ENCODE measurements at places on chromosomes 12 and 14.

DNA sequence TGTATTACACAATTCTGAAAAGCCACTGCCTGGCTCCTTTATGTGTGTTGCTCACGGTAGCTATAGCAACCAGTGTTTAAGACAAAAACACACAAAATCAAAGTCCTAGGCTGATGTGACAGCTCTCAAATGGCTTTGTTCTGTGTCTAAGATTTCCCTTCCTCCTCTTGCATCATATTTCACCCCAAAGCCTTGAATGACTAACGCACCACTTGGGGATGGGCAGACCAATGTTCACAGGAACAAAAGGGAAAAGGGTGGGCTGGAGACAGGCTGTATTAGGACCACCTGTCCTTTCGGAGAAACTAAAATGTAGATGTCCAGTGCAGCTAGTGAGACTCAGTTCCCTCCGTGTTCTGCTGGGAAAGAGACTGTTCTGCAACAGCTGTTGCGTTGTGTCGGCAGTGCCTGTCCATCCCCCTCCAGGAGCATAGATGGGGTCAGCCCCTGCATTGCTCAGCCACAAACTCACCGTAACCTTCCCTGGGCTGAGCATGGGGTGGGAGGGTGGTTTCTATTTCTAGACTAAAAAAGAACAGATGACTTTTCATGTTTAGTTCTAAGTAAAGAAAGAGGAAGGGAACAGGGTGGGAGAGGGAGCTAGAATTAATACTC lies 26.8 kb upstream of the DAAM1 start:
- no peak for DNase-seq

DNA sequence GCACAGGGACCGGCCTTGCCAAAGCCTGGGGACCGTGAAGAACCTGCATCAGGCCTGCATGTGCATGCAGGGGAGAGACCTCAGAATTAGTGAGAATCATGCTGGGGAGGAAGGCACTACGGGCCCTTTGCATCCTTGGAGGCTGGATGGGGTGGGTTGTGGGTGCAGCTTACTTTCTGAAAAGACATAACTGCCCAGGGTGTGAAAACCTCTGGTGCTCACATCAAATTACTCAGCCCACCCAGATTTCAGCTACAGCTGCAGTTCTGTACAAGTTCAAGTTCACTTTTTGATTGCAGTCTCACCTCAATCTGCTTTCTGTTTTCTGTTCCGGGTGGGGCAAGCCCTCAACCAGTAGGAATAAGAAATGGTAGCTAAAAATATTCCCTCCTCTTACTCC lies 130.6 kb downstream of the SLC15A4 start:
- DNase-seq = no peak

DNA sequence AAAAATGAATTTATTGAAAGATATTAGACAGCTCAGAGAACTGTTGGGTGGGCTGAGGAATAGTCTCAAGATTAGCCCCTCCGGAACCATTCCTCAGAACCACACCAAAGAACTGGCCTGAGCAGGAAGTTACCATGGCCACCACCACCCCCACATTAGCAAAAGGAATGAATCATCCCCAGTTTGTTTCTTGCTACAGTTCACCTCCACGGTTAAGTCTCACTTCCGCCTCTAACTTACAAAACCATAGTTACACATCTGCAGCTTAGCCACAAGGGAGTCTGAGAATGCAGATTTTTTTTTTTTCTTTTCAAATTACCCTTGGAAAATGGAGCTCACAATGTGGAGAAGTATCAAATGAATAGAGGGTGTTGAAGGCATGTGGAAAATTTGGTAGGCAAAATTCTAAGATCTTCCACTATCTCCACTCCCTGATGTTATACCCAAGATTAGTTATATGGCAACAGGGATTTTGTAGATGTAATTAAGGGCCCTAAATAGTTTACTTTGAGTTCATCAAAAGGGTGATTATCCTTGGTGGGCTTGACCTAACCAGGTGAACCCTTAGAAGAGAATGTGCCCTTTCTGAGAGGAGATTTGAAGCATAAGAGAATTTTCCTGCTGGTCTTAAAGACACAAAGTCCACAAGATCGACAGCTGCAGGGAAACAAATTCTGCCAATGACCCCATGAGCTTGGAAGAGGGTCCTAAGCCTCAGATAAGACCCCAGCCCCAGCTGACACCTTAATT lies 129.8 kb upstream of the KRR1 start:
- DNase-seq = no peak

DNA sequence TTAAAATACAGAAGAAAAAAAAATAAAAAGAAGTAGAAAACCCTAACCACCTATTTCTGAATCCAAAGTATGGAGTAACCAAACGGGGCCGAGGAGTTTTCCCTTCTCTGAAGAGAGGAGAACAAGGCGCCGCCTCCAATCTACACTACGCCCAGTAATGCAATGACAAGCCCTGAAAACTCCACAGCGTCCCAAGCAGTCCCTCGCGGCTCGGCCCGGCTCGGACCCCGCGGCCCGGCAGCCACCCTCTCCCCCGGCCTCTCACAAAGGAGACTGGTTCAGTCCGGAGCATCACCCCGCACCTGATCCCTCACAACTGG lies 371 bp downstream of the CHD8 start:
- DNase-seq = no peak

GRCh38 chr14:92323011-92323915 lies at the start of gene SLC24A4:
Gene SLC24A4, plus strand, starts transcription at chr14:92323165. Its CDS starts 666 bp downstream, at chr14:92323831.
- DNase-seq = peak; percentile 51

GRCh38 chr12:108117902-108118301 lies 11.2 kb upstream of the WSCD2 start:
- no peak for DNase-seq

DNA sequence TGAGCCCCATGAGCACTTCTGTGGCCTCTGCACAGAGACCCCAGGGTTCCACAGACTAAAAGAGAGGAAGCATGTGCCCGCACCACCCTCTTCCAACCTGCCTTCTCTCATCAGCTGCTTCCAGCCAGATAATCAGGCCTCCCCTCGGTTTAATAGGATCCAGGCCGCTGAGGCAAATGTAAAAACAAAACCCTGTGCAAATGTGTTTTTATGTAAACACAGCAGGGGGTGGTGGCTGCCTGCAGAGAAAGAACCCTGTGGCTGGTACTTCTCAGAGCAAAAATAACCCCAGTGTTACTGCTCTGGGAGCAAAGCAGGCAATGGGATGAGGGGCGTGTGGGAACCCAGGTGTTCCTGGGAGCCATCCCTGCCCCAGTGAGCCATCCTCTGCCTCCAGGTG lies 46.2 kb downstream of the WSCD2 start:
- DNase-seq = peak; percentile 33
